GM12878 (cell line): ENCODE measurements at places on chromosomes 16 and 17.

DNA sequence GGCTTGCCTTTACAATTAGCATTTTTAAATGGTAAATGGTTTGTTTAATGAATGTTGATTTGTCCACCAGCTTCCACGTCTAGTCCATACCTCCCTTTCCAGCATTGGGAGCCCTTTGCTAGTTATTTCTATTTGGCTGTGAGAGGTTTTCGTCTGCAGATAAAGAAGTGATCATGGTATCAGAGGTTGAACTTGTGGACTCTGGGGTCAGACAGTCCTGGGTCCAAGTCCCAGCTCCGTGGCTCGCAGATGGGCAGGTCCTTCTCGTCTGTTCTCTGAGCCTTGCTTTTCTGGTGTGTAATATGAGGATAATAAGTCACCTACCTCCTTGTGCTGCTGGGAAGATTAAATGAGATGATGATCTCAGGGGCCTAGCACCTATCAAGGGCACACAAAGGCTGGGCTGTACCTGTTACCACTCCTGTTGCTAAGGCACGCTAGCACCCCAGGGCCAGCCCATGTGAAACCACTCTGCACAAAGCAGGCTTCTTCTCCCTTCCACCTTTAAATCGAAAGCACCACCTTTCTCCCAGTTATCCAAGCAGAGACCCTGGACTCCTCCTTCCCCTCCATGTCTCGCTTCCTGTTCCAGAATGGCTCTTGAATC is 103.9 kb downstream of the GNAO1 start:
- DNase-seq, result no peak

DNA sequence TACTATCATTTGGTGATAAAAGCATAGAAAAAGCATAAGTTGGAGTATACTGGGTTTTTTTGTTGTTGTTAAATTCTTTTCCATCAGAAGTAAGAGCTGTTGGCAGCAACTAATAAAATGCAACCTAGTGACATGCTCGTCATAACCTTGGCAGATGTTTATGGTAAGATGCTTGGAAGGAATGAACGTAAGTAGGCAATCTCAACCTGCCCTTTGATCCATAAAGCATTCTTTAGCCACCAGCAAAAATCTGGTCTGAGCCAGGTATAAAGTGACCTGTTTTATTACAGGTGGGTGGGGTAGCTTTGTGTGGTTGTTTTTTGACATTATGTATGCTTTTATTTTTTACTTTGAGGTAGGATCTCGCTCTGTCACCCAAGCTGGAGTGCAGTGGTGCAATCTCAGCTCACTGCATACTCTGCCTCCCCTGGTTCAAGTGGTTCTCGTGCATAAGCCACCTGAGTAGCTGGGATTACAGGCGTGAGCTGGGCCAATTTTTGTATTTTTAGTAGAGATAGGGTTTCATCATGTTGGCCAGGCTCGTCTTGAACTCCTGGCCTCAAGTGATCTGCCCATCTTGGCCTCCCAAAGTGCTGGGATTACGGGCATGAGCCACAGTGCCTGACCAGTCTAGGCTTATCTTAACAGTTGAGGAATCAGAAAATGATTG is 22.0 kb downstream of the WSB1 start:
- DNase-seq, result no peak

- no peak for DNase-seq
Measured at GRCh38 chr17:50533720-50534148, 1.2 kb downstream of the EPN3 start.

DNA sequence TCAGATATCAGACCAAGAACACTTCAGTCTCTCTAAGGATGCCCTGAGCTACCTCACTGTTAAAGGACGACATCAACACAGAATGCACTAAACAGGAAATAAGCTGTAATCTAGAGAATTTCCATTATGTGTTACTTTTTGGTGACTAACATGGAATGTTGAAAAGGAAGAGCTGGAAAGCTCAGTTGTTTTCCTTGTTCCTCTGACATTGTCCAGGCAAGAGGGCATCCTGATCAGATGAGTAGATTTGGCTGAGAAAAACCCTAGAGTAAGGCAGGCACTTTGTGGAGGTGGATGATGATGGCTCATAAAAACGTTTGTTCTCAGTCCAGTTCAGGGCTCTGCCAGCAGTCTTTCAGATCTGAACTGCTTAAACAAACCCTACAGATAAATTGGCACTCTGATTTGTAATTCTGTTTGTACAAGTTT is 34.0 kb downstream of the DGKE start:
- DNase-seq, result no peak

GRCh38 chr17:63474586-63475460 is 2.0 kb upstream of the ACE start:
- DNase-seq, result no peak

- no peak for DNase-seq
Measured at GRCh38 chr16:84647828-84648594, at the start of gene KLHL36. Gene KLHL36, plus strand, starts transcription at chr16:84648511. Its CDS starts 2,357 bp downstream, at chr16:84650868.

GRCh38 chr17:81696218-81696941 is 6.8 kb upstream of the MRPL12 start:
- DNase-seq, result no peak

GRCh38 chr17:10879190-10879836 is 41.4 kb upstream of the PIRT start:
- no peak for DNase-seq

DNA sequence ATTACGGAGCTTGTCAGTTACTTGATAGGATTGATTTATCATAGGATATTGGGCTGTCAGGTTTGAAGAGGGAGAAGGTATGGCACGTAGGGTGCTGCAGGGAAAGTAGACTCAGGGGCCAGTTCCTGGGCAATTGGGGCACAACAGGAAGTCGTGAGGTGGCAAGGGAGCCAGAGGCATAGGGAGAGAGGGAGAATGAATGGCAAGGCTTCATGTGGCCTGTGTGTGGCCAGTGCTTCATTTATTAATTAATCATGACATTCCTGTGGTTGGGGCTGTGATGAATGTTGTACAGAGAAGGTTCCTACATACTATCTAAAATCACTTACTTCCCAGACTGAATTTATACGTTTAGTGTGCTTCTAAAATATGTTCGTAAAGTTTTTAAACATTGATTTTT is 19.3 kb downstream of the MFSD11 start:
- DNase-seq, result no peak

- DNase-seq, result no peak
Measured at GRCh38 chr16:48860341-48860740, 250.4 kb upstream of the N4BP1 start.

DNA sequence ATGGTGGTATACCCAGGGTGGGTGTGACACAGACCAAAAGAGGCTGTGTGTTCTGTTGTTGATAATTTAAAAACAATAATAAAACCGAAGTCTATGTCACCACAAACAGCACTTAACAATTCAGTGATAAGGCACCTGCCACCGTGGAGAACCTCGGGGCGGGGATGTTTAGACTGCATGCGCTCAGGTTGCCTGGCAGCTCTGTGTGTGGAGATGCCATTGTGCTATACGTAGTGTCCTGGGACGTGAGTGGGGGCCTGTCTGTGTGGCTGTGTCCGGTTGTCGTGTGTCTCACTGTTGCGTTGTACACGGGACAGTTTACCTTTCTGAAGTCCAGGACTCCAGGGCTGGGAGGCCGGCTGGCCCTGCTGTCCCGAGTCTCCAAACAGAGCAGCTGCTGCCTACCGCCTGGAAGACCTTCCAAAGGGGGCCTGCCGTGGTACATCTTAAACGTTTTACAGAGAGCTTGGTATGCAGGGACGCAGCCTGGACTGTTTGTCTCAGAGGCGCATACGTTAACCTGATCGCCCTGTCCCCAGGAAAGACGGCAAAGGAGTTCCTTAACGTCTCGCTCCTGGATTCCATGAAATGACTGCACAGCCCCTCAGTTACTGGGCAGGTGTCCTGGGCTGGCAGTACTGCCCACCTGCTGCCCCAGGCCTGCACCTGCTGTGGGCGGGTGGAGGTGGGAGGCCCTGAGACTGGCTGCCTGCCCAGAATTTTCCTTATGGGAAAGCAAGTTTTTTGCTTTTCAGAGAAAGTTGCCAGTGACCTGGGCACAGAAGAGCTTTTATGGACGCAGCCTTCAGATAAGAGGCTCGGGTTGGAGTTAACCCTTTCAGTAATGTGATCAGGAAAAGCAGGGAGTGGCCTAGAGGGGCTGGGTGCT is 19.0 kb downstream of the SPIRE2 start:
- no peak for DNase-seq

- no peak for DNase-seq
Measured at GRCh38 chr17:83200231-83200699, 120.9 kb downstream of the METRNL start.

GRCh38 chr17:36720131-36720530 is 118.7 kb downstream of the MRM1 start:
- no peak for DNase-seq

DNA sequence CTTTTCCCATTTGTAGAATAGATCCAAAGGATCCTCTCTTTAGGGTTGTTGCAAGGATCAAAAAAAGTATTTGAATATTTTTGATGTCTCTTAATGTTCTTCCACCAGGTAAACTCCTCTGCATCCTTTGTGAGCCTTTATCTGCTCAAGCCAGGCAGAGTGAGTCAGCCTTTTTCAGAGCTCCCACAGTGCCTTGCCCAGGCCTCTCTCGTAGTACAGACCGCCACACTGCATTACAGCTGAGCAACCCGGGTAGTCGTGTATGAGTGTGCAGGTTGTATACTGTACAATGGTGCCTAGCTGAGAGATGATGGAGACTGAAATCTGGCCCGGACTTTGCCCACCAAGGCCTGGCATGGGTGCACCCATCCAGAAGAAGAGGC is 20.9 kb downstream of the RHBDL3 start:
- no peak for DNase-seq

DNA sequence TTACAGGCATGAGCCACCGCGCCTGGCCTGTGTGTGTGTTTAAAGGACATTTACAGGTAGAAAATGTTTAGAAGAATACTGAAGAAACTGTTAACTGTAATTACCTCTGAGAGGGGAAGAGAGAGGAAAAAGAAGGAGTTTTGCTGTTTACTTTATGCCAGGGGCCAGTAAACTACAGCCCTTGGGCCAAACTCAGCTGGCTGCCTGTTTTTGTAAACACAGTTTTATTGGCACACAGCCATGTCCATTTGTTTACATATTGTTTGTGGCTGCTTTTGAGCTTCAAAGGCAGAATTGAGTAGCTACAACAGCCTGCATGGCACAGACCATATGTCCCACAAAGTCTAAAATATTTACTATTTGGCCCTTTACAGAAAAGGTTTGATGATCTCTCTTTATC is 76.4 kb downstream of the GPR139 start:
- DNase-seq, result no peak

DNA sequence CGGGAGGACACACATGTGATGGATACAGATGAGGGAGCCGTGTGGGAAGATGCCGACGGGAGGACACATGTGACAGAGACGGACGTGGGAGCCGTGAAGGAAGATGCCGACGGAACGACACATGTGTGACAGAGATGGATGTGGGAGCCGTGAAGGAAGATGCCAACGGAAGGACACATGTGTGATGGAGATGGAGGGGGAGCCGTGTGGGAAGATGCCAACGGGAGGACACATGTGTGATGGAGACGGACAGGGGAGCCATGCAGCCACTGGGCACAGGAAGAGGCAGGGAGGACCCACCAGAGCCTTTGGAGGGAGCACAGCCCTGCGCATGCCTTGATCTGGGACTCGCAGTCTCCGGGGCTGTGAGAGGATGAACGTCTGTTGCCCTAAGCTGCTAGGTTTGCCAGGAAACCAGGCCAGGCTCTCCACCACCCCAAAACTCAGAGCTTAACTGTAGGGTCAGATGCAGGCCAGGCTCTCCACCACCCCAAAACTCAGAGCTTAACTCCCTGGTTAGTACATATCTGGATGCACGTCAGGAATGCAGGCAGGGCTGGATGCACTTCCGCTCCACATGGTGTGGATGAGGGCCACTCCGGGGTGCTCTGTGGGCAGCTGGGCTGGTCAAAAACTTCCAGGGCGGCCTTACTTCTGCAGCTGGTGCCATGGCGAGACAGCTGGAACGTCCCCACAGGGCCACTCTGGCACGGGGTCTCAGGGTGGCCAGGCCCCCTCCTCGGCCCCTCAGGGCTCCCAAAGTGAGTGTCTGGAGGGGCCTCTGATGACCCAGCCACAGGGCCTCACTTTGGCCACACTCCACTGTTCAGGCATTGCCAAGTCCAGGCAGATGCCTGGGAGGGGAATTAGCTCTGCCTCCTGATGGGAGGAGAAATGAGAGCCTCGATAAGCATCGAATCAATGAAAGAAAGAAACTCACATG is 47.7 kb upstream of the ZNF469 start:
- no peak for DNase-seq

- DNase-seq, result peak; percentile 82
Measured at GRCh38 chr17:38676706-38677504, 2.1 kb upstream of the EPOP start.

DNA sequence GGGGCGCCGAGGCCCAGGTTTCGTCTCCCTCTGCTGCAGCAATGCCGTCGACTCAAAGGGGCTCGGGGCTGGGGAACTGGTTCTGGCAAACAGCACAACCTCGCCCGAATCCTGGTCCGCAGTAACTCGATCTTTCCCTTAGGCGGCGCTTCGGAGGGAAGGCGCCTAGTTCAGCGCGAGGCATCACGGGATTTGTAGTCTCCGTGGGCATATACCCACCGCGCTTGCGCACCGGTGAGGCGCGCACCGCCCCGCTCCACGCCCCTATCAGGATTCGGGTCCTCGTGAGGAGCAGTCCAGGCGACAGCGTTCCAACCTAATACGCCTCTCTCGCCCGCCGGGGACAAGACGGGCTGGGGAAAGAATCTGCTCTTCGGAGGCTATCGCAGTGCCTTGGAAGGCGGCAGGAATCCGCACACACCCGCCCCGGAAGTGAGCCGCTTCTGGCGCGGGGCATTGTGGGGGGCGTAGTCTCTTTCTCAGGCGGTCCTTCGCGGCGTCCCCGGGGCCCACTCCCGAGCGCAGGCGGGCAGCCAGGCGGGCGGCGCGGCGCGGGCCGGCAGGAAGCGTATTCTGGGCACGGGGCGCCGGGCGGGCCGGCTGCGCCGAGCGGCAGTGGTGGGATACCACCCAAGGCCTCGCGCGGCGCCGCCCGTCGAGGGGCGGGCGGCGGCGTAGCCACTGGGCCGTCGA is at the start of gene THAP11:
TSS of gene THAP11 (plus strand) at position 505 of the 693 bp plus-strand sequence. CDS start 235 bp downstream, outside the sequence.
- DNase-seq, result peak; percentile 79

- DNase-seq, result no peak
Measured at GRCh38 chr16:88355389-88356123, 27.2 kb upstream of the ZNF469 start.

DNA sequence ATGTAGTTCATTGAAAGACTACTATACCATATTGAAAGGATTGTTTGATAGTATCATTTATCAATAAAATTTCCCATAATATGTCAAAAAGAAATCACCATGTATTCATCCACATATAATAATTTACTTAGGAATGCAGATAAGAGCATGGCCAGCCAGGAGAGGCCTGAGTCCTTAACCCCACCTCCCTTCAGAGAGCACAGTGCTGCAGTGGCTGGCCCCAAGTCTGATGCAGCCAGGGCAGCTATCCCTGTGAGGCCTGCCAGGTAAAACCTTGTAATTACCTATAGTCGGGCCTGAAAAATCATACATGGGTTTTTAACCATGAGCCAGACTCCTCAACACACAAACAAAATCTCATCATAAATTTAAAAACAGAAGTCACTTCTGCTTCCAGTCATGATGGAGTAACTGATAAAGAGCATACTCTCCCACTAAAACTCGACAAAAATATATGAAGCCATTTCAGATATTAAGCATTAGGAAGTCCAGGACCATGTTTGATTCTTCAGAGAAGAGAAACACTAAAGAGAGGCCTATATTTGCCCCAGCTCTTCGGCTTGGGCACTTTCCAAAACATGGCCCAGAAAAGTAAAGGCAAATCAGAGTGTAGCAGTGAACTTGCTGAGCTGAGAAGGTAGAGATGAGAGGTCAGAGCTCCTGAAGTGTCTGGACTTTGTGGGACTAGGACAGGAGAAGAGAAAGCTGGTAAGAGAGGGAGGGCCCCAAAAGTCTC is 40.9 kb upstream of the CCNF start:
- DNase-seq, result no peak

GRCh38 chr16:66774981-66775380 is 23.6 kb upstream of the DYNC1LI2 start:
- DNase-seq, result no peak
